ENCODE measurements at places on chromosomes 13 and 19.

DNA sequence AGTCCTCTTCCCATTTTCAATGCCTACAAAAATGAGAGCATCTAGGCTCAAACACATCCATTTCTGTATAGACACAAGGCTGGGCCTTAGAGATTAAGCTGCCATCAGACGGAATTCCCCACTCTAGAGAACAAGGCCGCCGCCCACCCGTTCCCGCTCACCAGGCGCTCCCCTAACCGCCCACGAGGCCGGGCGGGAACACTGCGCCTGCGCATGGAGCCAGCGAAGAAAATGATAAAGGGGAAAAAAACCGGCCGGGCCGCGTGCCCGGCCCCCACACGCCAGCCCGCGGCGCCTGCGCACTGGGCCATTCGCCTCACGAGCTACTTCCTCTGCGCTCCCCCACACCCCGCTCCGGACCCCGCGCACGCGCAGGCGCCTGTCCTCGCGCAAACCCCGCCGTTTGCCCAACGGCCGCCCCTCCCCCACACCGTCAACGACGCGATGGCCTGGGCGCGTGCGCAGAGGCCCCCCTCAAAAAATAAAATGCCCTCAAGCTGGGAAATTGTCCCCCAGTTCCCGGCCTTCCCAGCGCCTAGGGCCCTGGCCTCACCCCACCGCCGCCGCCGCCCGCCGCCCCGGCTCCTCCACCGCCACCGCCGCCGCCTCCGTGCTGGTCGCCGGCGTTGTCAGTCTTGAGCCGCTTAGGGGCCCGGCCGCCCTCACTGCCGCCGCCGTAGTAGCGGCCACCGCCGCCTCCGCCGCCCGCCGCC, 483 bp downstream of the HNRNPL start:
- DNase-seq, result peak; percentile 98

GRCh38 chr13:80100636-80101035, 240.3 kb downstream of the SPRY2 start:
- no peak for DNase-seq

DNA sequence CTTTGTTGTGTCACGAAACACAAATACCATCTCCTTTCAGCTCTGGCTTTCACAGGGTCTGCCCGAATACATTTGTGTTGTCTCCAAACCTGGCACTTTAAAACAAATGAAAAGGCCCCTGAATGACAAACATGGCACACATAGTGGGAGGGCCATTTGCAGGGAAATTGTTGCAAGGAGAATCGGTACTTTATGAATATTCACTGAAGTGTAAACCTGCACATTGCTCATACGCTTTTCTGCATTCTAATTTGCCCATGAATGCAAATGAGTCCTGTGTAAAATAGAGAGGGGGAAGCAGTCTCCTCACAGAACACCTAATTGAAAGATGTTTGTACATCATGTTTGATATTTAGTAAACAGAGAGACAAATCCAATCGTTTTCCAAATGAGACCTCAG, 82.7 kb upstream of the PCDH8 start:
- no peak for DNase-seq

DNA sequence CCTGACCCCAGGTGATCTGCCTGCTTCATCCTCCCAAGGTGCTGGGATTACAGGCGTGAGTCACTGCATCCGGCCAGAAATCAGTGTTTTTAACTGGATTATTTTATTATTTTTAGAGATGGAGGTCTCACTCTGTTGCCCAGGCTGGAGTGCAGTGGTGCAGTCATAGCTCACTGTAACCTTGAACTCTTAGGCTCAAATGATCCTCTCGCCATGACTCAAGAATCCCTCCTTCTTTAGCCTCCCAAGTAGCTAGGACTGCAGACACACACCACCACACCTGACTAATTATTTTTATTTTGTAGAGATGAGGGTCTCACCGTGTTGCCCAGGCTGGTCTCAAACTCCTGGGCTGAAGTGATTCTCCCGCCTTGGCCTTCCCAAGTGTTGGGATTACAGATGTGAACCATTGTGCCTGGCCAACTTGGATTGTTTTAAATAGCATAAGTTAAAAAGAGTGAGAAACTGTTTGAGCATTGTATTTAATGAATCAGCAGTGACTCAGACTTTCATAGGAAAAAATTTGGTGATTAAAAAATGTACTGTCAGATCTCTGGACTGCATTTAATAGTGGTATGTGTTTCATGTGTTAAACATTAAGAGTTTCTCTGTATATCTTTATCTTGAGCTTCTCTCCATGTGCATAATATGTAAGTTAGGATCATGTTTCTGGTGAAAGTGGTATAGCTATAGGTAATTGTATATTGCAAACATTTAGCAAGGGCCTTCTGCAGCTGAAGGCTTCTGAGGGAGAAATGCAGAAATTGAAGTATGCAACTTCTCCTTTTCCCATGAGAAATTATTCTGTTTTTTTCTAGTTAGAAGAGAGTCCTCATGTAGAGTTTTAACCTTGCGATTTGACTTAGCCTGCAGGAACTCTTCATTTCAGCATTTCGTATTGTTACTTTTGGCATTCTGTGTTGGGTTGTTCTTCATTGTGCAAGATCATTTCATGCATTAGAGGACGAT, 121.2 kb downstream of the PCCA start:
- DNase-seq, result no peak

GRCh38 chr19:33752018-33752800, 44.5 kb upstream of the KCTD15 start:
- DNase-seq, result no peak

DNA sequence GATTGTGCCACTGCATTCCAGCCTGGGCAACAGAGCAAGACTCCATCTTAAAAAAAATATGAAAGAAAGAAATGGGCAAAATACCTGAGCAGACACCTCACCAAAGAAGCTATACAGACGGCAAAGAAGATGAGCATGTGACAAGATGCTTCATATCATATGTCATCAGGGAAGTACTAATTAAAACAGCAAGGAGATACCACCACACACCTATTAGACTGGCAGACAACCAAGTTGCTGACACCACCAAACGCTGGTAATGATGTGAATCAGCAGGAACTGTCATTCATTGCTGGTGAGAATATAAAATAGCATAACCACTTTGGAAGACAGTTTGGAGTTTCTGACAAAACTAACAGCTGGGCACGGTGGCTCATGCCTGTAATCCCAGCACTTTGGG, 11.5 kb upstream of the TFDP1 start:
- DNase-seq, result no peak

DNA sequence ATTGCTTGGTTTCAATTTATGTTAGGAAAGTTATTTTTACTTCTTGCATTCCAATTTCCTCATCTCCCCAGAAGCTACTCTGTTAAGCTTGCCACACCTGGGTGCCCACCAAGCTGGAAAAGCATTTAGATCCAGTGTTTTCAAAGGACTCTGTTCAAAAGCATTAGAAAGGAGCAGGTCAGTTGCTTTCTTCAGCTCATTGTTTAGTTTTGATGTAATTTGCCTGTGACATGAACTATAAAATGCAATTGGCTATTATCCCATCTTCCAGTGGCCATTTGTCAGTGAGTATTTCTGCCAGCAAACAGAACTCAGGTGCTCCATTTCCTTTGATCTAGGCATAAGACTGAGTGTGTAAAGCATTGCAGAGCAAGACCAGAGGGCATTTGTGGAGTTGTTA, 46.7 kb upstream of the RNF113B start:
- DNase-seq, result no peak

DNA sequence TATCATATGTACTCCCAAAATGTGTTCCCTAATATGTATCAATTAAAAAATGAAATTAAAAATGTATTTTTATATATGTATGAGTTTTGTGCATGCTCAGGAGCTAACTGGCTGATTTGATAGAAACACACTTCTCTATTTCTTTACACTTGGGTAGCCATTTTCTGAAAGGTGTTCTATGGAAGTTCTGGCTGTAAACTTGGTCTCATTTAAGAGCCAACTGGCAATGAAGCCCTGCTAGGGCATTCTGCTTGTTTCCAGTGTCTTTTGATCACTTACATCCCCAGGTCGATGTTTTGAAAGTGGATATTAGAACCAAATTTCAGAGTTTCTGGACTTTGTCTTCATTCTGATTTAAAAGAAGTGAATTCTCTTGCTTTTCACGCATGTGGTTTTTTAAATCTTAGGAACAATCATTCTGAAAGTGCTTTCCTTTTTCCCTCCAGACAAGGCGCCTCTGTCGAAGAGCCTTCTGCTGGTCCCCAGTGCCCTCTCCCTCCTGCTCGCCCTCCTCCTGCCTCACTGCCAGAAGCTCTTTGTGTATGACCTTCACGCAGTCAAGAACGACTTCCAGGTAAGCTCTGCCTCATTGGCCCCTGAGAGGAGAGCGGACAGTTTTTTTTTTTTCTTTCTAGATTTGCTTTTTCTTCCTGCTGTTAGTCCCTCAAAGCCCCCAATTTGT, 20.1 kb downstream of the GPR18 start:
- DNase-seq, result peak; percentile 15

DNA sequence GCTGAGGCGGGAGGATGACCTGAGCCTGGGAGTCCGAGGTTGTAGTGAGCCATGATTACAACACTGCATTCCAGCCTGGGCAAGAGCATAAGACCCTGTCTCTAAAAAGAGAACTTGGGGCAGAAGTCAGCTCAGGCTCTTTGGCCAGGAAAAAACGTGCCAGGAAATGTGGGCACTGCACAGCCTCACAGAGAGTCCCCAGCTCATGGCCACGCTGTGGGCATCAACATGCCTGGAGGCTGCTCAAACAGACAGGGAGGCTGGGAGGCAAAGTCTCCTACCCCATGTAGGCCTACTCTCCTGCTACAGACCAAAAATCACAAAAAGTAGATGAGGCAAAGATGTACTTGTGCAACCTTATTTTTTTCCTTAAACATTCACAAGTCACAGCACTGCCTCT, 49.4 kb downstream of the PEPD start:
- DNase-seq, result no peak

DNA sequence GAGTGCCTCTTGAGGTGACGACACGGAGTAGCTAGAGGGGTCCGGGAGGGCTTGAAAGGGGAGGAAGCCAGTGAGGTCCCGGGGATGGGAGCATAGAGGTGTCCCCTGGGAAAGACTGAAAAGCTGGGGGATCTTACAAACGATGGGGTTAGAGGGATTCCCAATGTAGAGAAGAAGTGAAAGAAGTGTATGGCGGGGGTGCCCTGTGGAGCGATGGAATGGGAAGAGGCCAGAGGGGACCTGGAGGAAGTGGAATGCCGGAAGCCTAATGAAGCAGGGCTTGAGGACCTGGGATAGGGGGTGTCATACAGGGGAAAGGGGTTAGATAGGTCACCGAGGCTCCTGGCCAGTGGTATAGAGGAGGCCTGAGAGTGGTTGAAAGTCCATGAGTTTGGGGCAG, 580 bp downstream of the AP2A1 start:
- no peak for DNase-seq

DNA sequence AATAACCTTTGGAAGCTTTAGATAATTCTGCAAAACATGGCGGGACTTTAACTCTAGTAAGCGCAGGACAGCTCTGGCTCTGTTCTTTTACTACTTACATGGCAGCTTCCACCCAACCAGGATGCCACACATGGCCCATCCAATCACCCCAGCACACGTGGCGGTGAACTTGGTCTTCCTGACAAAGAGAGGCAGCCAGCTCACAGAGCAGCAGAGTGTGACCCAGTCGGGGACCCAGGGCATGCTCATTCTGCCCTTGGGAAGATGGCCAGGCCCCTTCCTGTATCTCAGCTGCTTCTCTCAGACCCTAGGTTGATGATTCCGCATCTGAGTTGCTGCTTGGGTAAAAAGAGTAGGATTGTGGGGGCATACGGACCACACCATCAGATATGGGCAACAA, 172.1 kb downstream of the USP12 start:
- no peak for DNase-seq

GRCh38 chr13:113078902-113079780, 26.4 kb upstream of the F7 start:
- no peak for DNase-seq

DNA sequence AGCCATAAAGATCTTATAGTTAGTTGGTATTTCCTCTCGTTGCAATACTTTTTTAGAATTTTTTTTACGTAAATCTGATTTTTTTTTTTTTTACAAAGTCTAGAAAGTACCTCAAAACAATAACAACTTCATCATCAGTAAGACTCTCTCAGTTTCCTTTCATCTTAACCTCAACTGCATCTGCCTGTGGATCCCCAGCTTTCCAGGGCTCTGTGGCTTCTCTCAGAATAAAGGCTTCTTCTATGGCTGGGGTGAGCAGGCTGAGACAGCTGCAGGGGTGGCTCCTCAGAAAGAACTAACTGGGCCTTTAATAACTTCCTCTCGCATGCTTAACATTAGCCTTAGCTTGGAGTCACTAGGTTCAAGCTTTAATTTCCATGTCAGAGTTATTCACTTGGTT, 4.2 kb downstream of the ZNF506 start:
- peak; percentile 43 for DNase-seq

DNA sequence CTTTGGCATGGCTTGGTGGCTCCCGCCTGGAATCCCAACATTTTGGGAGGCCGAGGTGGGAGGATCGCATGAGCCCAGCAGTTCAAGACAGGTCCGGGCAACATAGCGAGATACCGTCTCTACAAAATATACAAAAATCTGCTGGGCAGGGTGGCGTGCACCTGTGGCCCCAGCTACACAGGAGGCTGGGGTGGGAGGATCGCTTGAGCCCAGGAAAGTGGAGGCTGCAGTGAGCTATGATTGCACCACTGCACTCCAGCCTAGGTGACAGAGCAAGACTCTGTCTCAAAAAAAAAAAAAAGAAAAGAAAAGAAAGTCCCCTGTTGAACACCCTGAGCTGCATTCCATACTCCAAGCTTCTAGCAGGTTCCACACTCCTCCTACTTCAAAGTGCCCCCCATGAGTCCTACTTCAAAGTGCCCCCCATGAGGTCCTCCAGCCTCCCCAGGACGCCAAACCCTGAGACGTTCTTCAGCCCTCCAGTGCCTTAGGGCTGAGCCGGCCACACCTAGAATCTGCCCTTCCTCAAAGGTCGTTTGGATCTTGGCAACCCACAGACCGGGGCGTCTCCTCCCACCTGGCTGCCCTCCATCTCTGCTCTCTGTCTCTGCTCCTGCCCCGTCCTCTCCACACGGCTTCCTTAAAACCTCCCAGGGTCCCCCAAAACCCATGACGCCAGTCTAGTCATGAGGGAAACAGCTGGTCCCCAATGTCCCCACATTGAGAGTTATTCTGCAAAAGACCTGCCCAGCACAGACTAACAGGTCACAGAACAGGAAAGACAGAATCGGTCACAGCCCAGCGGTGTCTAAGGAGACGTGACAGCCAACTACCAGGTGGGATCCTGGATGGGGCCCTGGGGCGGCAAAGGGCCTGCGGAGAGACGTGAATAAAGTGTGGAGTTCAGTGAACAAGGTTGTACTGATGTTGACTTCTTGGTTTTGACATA, 4.8 kb downstream of the TJP3 start:
- DNase-seq, result no peak

DNA sequence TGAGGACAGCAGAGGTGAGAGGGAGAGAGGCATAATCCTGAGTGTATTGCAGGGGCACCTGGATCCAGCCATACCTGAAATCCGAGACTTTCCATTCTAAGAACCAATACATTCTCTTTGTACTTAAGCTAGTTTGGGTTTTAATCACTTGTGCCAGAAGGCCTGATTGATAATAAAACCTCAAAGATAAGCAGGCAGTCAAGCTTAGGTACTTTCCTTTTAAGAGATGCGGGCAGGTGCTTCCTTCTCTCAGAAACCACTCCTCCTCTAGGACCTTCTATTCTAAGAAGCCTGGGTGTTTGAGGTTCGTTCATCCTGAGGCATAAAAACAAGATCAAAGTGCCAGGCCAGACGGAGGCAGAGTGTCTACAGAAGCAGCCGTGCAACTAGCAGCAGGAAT, 22.2 kb downstream of the FAM187B start:
- peak; percentile 46 for DNase-seq

- no peak for DNase-seq
These were observed 74.1 kb downstream of the DCLK1 start for GRCh38 chr13:36057041-36057440.

Measured in stimulated activated naive CD4-positive, alpha-beta T cell treated with Interleukin-2 at 50 U/mL for 16 hours (primary cell).